ENCODE measurements at places on chromosomes 12 and 14.
A peak's percentile ranks its signal among the peaks of the same experiment; 100 is the strongest.

DNA sequence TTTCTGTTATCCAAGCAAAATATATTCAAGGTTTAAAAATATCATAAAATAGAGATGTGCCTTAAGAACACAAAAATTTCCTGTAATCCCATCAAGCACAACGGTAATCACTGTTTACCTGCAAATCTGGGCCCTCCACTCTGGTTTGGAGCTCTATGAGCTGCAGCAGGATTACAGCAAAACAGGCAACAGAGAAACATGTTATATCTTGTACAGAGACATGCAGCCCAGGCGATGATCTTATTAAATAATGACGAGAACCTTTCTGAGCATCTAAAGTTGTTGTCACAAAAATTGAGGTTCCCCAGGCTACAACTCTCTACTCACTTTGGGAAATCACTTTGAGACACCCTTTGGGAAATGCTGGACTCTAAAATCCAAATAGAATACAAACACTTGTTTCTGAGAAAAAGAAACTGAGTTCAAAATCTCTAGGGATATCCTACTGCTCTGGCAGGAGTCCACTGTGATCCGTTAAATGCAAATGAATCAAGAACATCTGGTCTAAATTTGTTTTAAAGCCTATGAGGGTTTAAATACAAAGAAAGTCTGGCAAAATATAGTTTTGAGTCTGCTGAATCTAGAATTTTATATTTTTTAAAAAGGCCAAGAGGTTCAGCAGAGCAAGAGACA lies 36.3 kb downstream of the STON2 start:
- peak; percentile 11 for DNase-seq

DNA sequence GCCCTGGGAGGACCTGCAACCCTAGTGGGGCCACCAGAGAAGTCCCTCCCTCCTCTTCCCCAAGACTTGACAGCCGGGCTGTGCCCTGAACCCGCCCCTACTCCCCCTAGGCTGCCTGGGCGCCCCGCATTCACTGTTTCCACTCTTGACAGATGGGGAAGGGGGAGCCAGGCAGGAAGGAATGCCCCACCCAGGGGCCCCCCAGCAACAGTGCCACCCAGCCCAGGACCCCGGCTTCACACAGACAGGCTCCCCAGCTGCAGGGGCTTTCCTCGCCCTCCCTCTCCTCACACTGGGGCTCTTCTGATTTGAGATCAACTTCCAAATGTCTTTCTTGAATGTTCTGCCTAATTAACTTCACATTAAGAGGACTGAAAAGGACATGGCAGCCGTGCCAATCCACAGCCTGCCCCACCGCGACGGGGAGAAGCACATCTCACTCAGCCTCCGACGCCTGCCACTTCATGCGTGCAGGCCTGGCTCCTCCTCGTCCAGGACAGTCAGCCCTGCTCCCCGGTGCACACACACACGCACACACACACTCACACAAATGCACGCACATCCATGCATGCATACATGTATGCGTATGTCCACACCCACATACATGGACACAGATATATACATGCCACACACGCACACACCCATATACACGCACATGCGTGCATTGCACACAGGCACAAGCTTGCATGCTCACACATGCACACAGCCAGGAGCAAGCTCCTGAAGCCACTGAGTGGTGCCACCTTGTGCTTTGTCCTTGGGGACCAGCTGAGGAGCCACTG lies 19.6 kb upstream of the C14orf180 start:
- no peak for DNase-seq

DNA sequence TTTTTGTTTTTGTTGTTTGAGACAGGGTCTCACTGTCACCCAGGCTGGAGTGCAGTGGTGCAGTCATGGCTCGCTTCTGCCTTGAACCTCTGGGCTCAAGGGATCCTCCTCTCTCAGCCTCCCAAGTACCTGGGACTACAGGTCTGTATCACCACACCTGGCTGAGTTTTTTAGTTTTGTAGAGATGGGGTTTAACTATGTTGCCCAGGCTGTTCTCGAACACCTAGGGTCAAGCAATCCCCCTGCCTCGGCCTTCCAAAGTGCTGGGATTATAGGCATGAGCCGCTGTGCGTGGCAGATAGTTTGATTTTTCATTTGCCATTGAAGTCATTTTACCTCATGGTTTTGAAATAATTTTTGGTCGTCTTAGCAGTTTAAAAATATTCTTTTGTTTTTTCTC lies 94.3 kb upstream of the EIF5 start:
- DNase-seq: no peak

GRCh38 chr14:105090493-105091053 lies 25.3 kb upstream of the GPR132 start:
- peak; percentile 72 for DNase-seq

- no peak for DNase-seq
These were observed 99.5 kb upstream of the FSCB start for GRCh38 chr14:44606576-44606975.

DNA sequence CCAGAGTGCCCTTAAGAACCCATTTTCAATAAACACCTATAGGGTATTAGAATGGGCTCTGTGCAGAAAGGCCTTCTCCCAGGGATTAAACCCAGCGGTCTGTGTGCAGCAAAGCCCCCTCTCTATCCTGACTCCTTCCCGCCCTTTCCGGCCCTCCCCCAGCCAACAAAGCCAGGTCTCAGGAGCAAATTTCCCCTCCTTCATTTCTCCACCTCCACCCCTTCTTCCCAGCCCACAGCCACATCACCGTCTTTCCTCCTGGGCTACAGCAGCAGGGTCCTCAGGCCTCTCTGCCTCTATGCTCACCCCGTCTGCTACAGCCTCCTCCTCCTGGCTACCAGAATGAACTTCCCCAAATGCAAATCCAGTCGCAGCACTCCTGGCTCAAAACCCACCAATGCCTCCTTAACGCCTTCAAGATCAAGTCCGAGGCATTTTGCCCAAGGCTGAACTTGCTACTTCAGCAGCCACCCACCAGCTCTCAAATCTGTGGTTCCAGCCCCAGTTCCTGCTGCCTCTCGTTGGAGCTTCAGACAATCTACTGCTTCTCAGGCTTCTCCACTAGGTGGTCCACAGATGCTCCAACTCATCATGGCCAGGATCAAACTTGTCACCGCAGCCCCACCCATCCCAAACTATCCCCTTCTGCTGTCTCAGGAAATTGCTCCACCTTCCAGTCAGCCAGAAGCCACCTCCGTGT lies 134.8 kb downstream of the BCL11B start:
- no peak for DNase-seq

GRCh38 chr12:62605981-62606380 lies 139.4 kb downstream of the MON2 start:
- no peak for DNase-seq

DNA sequence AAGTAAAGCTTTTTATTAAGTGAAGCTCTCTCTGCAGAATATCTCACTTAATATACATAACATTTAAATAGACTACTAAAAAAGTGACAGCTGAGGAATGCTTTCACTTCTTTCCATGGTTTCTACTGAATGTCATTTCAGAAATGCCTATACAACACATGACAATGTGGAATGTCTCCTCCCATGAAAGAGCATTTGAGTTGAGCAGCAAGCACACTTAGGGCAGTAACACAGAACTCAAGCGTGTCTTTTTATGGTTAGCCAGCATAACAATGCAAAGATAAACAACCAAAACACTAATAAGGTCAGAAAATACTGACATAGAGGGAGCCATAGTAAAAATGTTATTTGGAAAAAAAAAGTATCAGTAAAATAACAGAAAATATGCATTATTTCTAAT lies 9.4 kb downstream of the PPP1R12A start:
- DNase-seq: no peak

DNA sequence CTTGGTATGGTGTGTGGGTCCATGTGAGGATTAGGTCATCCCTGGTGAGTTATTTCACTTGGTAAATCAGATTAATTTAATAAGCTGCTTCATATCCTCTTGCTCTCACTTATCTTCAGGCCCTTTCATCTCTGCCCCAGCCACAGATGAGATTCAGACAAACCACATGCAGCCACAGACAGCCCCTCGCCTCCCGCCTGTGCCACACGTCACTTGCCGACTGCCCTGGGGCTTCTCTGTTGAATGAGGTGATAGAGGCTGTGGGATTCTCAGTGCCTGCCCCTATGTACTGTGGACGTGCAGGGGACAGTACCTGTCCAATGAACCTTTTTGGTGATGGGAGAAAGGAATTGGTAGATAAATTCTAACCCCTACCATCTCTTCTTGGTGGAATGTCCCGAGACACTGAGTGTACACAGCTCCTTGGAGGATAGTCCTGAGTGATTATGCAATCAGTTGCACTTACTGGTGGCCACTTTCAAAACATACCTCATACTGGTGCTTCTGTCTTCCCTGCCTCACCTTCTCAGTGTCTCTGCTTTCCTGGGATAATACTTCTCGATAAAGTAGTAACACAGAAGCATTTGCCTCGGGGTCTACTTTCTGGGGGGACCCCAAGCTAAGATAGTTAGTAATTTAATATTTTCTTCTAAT lies 248.7 kb downstream of the TTC6 start:
- DNase-seq: no peak

Data from NCI-H1092 treated with DMSO at 0.1 percent for 48 hours (cell line).